ENCODE measurements at places on chromosomes 13 and 19. TPM values are rescaled to one million over a fixed set of nuclear protein-coding genes. Genes with fewer than 3 reads are reported as not detected.

The MAMSTR gene
- total RNA-seq: 1.7 TPM

The FXYD3 gene
- total RNA-seq: 183 TPM

The ZNF17 gene
- total RNA-seq: 14.7 TPM

The LILRB5 gene
- not detected for total RNA-seq

The HCST gene
- not detected for total RNA-seq

The CCDC70 gene
- total RNA-seq: not detected

DNA sequence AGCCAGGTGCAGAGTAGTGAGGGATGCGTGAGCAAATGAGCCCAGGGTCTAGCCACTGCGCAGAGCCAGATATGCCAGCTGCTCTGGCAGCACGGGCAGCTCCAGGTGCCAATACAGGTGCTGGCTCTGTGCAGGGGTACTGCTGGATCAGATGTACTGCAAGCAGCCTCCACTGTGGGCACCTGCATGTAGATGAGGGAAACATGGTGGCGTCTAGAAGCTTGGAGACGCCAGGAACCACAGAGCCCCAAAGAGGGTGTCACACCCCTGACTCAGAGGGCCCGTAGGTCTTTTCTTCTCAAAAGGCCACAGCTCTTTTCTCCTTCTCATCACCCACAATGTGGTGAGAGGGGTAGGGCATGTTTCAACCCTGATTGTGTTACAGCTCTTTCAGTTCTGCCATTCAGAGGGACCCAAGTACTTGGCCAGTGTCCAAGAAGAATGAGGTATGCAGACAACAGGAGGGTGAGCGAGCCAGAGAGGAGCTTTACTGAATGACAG is 244.4 kb upstream of the SLITRK1 start:
- DNase-seq: no peak

GRCh38 chr13:27634231-27634630 is 12.5 kb downstream of the POLR1D start:
- no peak for DNase-seq

- DNase-seq: no peak
Measured at GRCh38 chr19:16559780-16560276, 12.4 kb downstream of the SLC35E1 start.

DNA sequence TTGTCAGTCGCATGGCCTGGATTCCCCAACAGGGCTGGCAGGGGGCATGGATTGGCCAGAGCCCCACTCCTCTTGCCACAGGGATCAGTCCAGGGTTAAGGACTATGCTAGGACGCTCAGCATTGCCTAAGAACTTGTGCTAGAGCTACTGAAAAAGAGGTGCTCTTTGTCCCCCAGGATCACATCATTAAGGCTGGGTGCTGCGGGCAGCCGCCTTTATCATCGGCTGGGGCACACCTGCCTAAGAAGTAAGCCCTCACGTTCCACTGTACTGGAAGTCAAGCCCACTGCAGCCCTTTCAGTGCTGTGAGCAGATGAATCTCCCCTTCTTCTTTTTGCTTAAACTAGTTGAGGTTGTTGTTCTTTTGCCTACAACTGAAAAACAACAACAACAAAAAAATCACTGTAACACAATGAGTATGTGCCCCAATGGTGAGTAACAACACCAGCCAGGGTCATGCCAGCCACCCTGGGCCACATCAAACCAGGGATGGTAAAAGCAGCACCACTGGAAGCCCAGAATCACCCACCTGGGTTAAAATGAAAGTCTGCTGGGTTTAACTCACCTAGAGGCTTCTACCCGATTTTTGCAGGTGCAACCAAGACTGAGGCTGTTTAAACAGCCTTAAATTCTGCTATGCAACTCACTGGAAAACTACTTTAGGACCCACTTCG is 20.6 kb downstream of the STK24 start:
- no peak for DNase-seq

DNA sequence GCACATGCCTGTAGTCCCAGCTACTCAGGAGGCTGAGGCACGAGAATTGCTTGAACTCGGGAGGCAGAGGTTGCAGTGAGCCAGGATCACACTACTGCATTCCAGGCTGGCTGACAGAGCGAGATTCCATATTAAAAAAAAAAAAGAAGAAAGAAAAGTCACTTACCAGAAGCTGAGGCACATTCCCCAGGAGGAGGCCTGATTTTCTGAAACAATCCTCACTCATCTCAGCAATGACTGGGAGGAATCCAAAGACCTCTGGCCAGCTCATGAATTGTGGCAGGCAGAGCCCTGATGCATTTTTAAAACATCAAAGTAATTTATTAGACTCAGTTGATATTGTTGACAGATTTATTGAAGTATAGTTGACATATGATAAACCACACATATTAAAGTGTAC is 206.3 kb downstream of the FOXO1 start:
- no peak for DNase-seq

DNA sequence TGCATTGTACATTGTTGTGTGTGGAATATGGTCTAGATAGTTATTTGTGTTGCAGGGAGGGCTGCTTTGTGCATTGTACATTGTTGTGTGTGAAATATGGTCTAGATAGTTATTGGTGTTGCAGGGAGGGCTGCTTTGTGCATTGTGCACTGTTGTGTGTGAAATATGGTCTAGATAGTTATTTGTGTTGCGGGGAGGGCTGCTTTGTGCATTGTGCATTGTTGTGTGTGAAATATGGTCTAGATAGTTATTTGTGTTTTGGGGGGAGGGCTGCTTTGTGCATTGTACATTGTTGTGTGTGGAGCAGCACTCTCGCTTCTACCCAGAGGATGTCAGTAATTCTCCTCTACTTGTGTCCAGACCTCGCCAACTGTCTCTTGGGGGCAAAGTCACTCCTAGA is 36.3 kb upstream of the ZNF835 start:
- DNase-seq: no peak

GRCh38 chr19:4184718-4185352 is 2.3 kb downstream of the ANKRD24 start:
- DNase-seq: no peak

DNA sequence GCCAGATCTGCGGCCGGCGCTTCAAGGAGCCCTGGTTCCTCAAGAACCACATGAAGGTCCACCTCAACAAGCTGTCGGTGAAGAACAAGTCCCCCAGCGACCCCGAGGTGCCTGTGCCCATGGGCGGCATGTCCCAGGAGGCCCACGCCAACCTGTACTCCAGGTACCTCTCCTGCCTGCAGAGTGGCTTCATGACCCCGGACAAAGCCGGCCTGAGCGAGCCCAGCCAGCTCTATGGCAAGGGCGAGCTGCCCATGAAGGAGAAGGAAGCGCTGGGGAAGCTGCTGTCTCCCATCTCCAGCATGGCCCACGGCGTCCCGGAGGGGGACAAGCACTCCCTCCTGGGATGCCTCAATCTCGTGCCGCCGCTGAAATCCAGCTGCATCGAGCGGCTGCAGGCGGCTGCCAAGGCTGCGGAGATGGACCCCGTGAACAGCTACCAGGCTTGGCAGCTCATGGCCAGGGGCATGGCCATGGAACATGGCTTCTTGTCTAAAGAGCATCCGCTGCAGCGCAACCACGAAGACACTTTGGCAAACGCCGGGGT is 72.6 kb downstream of the ZNF536 start:
- DNase-seq: no peak

DNA sequence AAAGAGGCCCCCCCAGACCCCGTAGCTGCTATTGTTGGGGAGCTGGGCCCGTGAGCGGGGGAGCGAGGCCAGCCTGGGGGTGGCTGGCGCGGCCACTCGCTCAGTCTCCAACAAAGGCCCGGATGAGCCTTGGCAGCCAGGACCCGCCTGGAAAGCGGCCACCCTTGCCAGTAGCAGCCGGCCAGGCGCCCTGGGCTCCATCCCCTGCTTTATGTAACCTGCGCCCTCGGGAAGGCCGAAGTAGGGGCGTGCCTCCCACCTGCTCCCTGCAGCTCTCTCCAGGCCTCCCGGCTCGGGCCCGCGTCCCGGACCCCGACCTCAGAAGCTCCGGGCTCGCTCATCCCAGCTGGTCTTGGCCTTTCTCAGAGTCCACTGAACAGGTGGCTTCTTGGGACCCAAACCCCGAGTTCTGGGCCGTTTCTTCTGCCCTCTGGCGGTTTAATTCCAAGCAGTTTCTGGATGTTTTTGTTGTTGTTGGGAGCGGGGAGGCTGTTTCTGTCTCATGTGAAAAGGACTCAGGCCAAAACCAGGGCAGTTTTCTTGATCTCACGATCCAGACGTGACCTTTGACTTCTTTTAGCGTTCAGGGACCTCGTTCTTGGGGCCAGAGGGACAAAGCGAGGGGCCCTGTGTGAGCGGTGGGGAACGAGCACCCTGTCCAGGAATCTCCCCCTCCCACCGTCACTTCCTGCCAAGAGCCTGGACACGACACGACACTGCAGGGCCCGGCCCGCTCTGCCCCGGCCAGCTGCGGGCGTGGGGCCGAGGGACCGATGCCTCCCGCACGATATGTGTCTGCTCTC is 1.2 kb downstream of the CDC34 start:
- peak; percentile 48 for DNase-seq

DNA sequence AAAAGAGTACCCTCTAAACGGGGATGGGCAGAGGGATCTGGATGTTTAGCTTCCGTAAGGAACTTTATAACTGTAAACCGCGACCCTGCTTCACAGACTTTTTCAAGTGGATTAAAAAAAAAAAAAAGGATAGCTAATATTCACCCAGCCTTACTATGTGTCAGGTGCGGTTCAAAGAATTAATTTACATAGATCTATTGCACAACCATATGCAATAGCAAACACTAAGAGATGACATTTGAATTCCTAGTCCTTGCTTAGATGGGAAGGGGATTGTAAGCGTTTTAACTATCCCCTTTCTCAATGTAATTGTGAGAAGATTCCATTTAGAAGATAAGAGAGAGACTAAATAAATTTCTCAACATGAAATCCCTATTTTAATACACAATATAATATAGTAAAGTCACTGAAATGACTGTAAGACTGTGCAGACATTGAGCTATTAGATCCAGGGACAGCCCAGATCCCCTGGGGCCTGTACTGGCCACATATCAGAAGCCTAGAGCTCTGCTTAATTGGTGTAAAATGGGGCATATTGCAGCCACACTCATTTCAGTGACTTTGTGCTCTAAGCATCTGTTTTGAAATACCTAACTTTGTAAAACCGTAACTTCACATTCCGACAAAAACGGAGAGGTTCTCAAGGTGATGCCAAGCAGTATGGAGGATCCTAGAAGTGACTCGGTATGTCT is 13.6 kb downstream of the LATS2 start:
- no peak for DNase-seq

DNA sequence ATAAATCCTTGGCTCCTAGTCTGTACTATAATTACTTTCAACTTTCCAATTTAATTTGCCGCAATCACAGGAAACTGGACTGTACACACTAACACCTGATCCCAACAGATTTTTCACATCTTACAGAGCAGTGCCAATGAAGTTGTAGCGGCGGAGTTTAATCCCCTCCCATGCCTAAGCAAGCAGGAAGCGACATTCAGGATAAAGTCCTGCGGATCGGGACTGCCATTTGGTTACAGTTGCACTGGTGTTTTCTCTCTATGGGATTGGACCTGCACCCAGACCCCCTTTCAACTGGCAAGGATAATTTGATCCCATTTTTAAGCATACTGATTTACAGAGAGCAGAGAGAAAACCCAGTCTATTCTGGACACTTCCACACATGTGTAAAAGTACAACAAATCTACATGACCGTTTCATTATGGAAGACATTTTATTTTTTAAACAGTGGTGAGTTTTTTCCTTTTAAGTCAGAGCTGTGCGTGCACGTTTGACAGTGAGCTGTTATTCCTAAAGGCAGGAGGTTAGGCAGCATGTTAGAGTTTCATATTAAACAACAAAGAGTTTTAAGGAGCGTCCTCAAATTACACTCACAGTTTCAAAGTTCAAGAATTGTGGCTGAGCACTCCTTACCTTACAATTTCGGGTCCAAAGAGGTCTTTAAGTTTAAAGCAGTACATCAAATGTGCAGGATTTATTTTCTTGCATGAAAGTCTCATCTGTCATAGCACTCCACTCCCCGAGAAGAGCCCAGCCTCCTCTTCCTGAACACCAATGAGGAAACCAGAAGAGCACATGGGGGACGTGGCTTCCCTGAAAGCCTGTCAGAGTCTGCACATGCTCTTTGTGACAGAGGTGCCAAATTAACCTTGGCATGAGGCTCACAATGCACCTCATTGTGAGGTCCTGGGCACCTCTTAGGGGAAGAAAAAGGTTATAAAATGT is 141.6 kb upstream of the RFC3 start:
- DNase-seq: peak; percentile 40

- no peak for DNase-seq
Measured at GRCh38 chr19:32868206-32868950, 1.2 kb downstream of the SLC7A9 start.

GRCh38 chr19:14116918-14117578 is 514 bp downstream of the PRKACA start:
- DNase-seq: no peak

DNA sequence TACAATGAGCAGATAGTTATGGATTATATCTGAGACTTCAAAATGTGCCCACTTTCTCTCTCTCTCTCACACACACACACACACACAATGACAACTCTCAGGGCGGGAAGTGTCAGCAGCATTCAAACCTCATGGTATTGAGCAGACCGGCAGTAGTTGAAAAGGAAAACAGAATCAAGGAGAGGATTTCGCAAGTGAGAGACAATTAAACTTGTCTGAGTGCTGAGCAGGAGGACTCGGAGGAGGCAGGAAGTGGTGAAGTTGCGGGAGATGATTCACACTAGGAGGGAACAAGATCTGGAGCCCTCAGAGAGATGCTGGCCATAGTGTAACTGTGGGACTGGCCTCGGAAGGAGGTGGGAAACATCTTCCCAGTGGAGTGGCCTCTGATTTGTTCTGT is 353.1 kb downstream of the EFNB2 start:
- peak; percentile 0 for DNase-seq

GRCh38 chr19:16013851-16014840 is 62.1 kb upstream of the TPM4 start:
- no peak for DNase-seq

- peak; percentile 11 for DNase-seq
Measured at GRCh38 chr19:11420429-11421370, 1.6 kb upstream of the RGL3 start.

DNA sequence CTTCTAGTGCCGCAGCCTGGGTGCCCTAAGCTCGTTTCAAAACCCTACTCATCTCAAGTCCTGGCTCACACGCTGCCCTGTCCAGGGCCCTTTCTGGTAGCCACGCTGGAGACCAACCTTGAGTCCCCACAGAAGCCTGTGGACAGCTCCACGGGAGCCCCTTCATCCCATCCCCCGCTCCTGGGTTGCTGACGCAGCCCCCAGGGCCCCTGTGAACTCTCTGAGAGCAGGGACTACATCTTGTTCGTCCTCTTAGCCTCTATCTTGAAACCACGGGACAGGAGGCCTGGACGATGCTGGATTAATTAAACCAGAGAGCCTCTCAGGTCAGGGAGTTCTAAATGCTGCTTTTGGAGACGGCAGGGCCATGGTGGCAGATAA is 7.4 kb downstream of the MLLT1 start:
- DNase-seq: no peak

DNA sequence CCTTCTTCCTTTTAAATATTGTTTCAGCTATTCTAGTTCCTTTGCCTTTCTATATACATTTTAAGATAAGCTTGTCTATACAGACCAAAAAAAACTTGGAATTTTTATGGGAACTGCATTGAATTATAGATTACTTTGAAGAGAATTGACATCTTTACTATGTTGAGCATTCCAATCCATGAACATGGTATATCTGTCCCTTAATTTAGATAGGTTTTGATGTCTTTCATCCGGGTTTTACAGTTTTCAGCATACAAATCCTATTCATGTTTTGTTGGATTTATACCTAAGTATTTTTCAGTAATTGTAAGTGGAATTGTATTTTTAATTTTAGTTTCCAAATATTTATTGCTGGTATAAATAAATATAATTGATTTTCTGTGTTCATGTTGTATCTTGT is 12.2 kb upstream of the IFNL1 start:
- no peak for DNase-seq

GRCh38 chr19:41323430-41324125 is 13.6 kb downstream of the CCDC97 start:
- DNase-seq: peak; percentile 55
